ENCODE measurements at places on chromosomes 1 and 21. TPM values are rescaled to one million over a fixed set of nuclear protein-coding genes. Genes with fewer than 3 reads are reported as not detected.
A peak's percentile ranks its signal among the peaks of the same experiment; 100 is the strongest.

The TUT4 gene
- total RNA-seq, result 30.9 TPM

The OPTC gene
- not detected for total RNA-seq

GRCh38 chr1:152941037-152941711 lies 5.8 kb upstream of the SPRR5 start:
- no peak for DNase-seq

The SH2D2A gene
- 0.88 TPM for total RNA-seq

The LCE1E gene
- not detected for total RNA-seq

- DNase-seq, result no peak
Observed at GRCh38 chr1:169261884-169262283, 105.7 kb downstream of the NME7 start.

GRCh38 chr1:15525050-15526020 lies 1.3 kb upstream of the DNAJC16 start:
- peak; percentile 99 for DNase-seq

GRCh38 chr1:25748531-25749205 lies 51.3 kb upstream of the SELENON start:
- DNase-seq, result no peak

The PAQR6 gene
- 0.47 TPM for total RNA-seq

GRCh38 chr1:50422946-50423669 lies at the start of gene DMRTA2:
Gene DMRTA2 (minus strand): TSS chr1:50423443. CDS start chr1:50421536, 1,907 bp downstream.
- DNase-seq, result no peak

DNA sequence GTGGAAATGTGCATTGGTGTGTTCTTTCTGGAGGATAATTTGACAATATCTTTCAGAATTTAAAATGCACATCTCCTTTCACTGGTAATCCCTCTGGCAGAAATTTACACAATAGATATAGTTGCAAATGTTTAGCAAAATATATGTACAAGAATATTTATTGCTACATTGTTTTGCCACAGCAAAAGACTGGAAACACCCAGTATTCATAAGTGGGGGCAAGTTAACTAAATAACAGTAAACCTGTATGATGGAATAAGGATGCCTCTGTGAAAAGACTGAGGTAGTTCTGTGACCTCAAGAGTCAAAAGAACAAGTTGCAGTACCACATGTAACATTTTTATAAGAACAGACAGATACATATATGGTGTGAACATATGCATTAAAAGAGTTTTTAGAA lies 13.7 kb upstream of the TADA1 start:
- DNase-seq, result no peak

- DNase-seq, result no peak
Observed at GRCh38 chr1:27529704-27530018, 39.7 kb upstream of the WASF2 start.

DNA sequence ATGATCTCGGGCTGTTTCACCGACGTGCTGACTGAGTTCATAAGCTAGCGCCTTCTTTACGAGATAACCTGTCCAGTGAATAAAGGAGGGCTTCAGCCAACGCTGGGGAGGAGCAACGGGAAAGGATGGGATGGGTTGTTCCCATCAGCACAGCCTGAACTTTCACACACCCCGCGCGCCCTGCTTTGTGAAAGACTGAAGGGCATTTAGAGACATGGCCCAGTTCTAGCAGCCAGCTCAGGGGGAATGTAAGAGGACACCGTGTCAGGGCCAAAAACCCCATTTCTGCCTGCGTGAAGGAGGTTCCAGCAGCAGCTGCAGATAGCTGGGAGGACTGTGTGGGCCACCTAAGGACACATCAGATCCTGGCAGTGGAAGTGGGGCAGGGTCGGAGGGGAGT lies 255.1 kb upstream of the RAB4A start:
- no peak for DNase-seq

The RHD gene
- total RNA-seq, result not detected

The LAD1 gene
- 2.0 TPM for total RNA-seq

- DNase-seq, result no peak
Observed at GRCh38 chr1:156692925-156693847, 12.2 kb downstream of the CRABP2 start.

The HSD11B1 gene
- total RNA-seq, result 4.1 TPM

DNA sequence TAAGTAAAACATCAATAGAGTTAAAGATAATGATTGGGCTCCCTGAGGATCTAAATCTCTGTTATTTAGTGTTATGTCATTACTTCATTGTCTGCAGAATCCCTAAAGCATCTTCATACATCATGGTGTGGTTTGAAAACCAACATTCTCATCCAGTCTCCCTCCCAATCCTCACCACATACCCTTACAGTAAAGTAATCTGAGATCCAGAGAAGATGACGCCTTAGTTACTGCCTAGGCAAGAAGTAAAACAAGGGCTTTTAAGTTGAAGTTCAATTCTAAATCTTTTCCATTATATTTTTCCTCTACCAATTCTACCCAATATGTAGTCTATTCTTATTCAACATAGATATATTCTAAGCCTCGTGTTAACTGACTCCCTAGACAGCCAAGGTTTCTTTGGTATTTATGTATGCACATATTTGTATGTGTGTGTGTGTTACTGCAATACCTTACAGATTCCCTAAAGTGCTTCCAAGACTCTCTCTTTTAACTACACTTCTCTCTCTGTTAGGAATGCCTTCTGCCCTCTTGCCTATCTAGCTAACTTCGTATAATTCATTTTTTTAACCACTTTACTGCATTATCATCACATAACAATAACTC lies 17.3 kb downstream of the DPH5 start:
- no peak for DNase-seq
